Endothelial cell of umbilical vein (primary cell): ENCODE measurements at places on chromosomes 4 and X.

DNA sequence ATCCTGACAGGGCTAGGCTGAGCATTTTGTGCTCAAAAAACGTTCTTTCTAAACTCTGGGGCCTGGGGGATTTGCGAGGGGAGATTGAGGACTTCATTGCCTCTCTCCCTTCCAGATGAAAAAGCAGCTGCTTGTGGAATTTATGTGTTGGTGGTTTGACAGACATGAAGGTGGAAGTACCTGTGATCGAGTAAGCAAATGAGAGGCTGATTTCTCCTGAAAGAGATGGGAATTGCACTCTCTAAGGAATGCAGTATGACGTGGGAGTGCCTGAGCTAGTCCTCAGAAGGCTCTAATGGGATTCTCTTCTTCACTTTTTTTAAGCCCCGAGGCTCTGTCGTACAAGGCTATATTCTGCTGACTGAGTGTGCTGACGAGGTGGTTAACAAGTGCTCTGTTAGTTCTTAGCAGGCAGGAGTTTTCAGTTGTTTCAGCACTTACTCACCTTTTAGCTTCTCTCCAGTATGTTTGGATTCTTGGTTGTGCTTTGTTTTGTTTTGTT, 426.8 kb upstream of the CNKSR2 start:
- H3K36me3 ChIP-seq = no peaks in the 10 kb centered on the region
- no peak overlapping the region for H3K27ac ChIP-seq
- DNase-seq = no peak
- no peaks in the 10 kb centered on the region for H3K4me1 ChIP-seq
- H3K27me3 ChIP-seq = no peaks in the 10 kb centered on the region
- H3K4me3 ChIP-seq = no peak overlapping the region

DNA sequence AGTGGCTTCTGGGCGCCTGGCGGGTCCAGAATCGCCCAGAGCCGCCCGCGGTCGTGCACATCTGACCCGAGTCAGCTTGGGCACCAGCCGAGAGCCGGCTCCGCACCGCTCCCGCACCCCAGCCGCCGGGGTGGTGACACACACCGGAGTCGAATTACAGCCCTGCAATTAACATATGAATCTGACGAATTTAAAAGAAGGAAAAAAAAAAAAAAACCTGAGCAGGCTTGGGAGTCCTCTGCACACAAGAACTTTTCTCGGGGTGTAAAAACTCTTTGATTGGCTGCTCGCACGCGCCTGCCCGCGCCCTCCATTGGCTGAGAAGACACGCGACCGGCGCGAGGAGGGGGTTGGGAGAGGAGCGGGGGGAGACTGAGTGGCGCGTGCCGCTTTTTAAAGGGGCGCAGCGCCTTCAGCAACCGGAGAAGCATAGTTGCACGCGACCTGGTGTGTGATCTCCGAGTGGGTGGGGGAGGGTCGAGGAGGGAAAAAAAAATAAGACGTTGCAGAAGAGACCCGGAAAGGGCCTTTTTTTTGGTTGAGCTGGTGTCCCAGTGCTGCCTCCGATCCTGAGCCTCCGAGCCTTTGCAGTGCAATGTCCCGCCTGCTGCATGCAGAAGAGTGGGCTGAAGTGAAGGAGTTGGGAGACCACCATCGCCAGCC, at the start of gene ATOH1:
ATOH1 (plus strand) TSS at position 422 of the 663 bp plus-strand sequence; CDS start at position 596, 174 bp downstream.
- no peaks in the 10 kb centered on the region for H3K36me3 ChIP-seq
- no peak within 1 kb of the TSS for H3K4me3 ChIP-seq
- H3K27me3 ChIP-seq = peaks cover 80% of the 10 kb centered on the region
- no peak for DNase-seq
- H3K4me1 ChIP-seq = peaks cover 11% of the 10 kb centered on the region

- H3K27ac ChIP-seq = no peak overlapping the region
- no peak for DNase-seq
- no peak overlapping the region for H3K4me3 ChIP-seq
- peaks cover 16% of the 10 kb centered on the region for H3K36me3 ChIP-seq
Measured at GRCh38 chr4:40888933-40889332, 139.2 kb downstream of the NSUN7 start.

GRCh38 chrX:70762285-70762684, 146.2 kb downstream of the TEX11 start:
- H3K27ac ChIP-seq = no peak overlapping the region
- H3K4me1 ChIP-seq = no peaks in the 10 kb centered on the region
- no peaks in the 10 kb centered on the region for H3K27me3 ChIP-seq
- no peaks in the 10 kb centered on the region for H3K36me3 ChIP-seq
- no peak overlapping the region for H3K4me3 ChIP-seq

- DNase-seq = no peak
- H3K4me1 ChIP-seq = peaks cover 3% of the 10 kb centered on the region
- no peaks in the 10 kb centered on the region for H3K27me3 ChIP-seq
Measured at GRCh38 chr4:165308606-165309005, 18.9 kb upstream of the MSMO1 start.

- H3K27ac ChIP-seq = no peak overlapping the region
- no peaks in the 10 kb centered on the region for H3K4me1 ChIP-seq
- no peaks in the 10 kb centered on the region for H3K36me3 ChIP-seq
- no peaks in the 10 kb centered on the region for H3K27me3 ChIP-seq
- DNase-seq = no peak
Measured at GRCh38 chr4:133596459-133596858, 447.4 kb downstream of the PCDH10 start.

- no peaks in the 10 kb centered on the region for H3K36me3 ChIP-seq
- H3K4me3 ChIP-seq = no peak overlapping the region
- peak; percentile 21 for DNase-seq
Measured at GRCh38 chr4:101104312-101105052, 242.8 kb downstream of the PPP3CA start.

GRCh38 chr4:79854856-79855502, 218.1 kb downstream of the ANTXR2 start:
- H3K36me3 ChIP-seq = no peaks in the 10 kb centered on the region
- H3K4me1 ChIP-seq = peaks cover 8% of the 10 kb centered on the region
- no peak overlapping the region for H3K27ac ChIP-seq

DNA sequence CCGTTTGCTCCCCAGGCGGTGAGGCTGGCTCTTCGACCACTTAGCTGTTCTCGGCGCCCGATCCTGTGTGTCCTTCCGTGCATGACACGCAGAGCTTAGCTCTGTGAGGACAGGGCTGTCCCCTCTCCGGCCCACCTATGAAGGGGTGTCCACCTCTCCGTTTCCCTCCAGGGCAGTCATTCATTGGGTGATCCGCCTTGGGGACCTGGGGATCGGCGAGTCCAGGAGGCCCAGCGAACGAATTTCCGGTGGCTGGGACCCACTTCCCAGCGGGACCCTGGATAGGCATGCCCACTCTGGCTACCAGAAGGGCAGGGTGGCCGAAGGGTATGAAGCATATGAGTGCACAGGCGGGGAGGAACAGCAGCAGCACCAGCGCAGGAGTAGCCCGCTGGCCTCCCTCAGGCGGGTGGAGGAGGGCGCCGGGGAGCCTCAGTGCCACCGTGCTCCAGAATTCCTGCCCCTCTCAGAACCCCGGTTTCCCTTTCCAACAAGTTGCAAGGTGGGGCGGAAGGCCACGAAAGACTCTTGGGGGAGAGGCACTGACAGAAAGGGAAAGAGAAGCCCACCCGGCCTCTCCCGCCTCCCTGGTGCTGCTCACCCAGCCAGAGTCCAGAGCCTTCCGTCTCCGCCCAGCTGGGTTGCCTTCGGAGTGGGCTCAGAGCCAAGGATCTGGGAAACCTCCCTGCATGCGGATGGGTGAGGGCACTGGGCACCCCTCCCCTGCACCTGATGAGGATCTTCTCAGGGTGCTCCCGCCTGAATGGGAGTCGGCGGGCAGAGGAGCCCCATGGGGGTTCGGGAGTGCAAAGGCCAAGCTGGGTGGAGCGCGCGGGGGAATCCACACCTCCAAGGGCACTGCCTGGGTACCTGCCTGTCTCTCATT, 8.6 kb downstream of the HMX1 start:
- no peak overlapping the region for H3K27ac ChIP-seq
- peaks cover 89% of the 10 kb centered on the region for H3K27me3 ChIP-seq
- H3K4me1 ChIP-seq = no peaks in the 10 kb centered on the region
- no peaks in the 10 kb centered on the region for H3K36me3 ChIP-seq
- H3K4me3 ChIP-seq = no peak overlapping the region

DNA sequence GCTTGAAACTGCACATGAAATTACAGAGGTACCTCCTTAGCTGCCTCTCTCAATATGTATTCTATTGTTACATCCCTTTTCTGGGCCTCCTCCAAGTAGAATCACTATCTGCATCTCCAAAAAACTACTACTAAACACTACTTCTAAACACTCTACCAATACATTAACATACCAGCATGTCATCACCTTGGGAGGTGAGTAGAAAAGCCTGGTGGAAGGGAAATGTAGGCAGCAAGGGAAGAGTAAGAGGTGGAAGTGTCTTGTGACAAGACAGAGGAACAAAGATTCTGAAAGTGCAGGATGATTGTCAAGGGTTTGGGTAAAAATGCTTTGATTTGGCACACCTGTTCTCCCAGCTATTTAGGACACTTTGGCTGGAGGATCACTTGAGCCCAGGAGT, 3.5 kb downstream of the AFM start:
- no peaks in the 10 kb centered on the region for H3K4me1 ChIP-seq
- H3K4me3 ChIP-seq = no peak overlapping the region
- DNase-seq = no peak

GRCh38 chr4:14149176-14150053, 521.9 kb upstream of the BOD1L1 start:
- no peak overlapping the region for H3K27ac ChIP-seq
- H3K36me3 ChIP-seq = no peaks in the 10 kb centered on the region
- no peaks in the 10 kb centered on the region for H3K4me1 ChIP-seq
- H3K4me3 ChIP-seq = no peak overlapping the region
- peaks cover 2% of the 10 kb centered on the region for H3K27me3 ChIP-seq

- H3K4me1 ChIP-seq = peaks cover 10% of the 10 kb centered on the region
- H3K36me3 ChIP-seq = no peaks in the 10 kb centered on the region
- no peak overlapping the region for H3K4me3 ChIP-seq
- H3K27me3 ChIP-seq = no peaks in the 10 kb centered on the region
Measured at GRCh38 chr4:107721436-107722100, 1.5 kb upstream of the PAPSS1 start.

DNA sequence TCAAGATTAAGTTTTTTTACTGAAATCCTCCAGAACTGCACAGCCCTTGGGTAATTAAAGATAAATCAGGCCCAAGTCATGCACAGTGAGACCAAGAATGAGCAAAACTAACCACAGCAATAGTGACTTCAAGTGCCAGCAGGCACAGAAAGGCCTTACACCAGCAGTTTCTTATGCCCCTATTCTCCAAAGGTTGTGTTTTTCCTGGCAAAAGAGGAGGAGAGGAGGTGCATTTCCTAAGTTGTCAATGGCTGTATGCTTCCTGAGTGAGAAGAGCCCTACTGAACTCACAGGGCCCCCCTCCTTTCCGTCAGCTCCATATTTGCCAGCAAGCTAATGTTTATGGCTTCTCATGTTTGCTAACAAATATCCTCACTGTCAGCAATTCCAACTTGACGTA, 418.7 kb upstream of the INTU start:
- H3K27ac ChIP-seq = no peak overlapping the region
- H3K27me3 ChIP-seq = no peaks in the 10 kb centered on the region
- H3K4me3 ChIP-seq = no peak overlapping the region
- no peaks in the 10 kb centered on the region for H3K4me1 ChIP-seq

- no peak overlapping the region for H3K27ac ChIP-seq
- H3K4me3 ChIP-seq = no peak overlapping the region
- DNase-seq = peak; percentile 73
- no peaks in the 10 kb centered on the region for H3K27me3 ChIP-seq
- no peaks in the 10 kb centered on the region for H3K4me1 ChIP-seq
- no peaks in the 10 kb centered on the region for H3K36me3 ChIP-seq
Measured at GRCh38 chr4:75916091-75916661, 13.9 kb upstream of the PPEF2 start.

DNA sequence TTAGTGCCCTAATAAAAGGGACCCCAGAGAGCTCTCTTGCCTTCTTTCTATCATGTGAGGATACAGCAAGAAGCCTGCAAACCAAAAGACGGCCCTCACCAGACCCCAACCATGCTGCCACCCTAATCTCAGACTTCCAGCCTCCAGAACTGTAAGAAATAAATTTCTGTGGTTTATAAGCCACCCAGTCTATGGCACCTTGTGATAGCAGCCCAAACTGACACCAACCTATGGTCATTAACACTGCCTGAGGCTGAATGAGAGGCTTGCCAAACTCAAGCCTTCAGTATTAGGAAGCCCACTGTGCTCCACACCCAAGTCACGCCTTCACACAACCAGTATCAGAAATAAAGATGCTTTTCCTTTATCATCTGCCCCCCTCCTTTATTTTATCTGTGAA, 127.3 kb upstream of the KLF3 start:
- no peak overlapping the region for H3K27ac ChIP-seq
- DNase-seq = no peak
- H3K4me1 ChIP-seq = no peaks in the 10 kb centered on the region
- no peaks in the 10 kb centered on the region for H3K36me3 ChIP-seq
- H3K27me3 ChIP-seq = no peaks in the 10 kb centered on the region

GRCh38 chrX:150255441-150256296, 107.4 kb upstream of the MAMLD1 start:
- no peaks in the 10 kb centered on the region for H3K36me3 ChIP-seq
- no peak overlapping the region for H3K27ac ChIP-seq
- H3K27me3 ChIP-seq = no peaks in the 10 kb centered on the region
- H3K4me1 ChIP-seq = no peaks in the 10 kb centered on the region

DNA sequence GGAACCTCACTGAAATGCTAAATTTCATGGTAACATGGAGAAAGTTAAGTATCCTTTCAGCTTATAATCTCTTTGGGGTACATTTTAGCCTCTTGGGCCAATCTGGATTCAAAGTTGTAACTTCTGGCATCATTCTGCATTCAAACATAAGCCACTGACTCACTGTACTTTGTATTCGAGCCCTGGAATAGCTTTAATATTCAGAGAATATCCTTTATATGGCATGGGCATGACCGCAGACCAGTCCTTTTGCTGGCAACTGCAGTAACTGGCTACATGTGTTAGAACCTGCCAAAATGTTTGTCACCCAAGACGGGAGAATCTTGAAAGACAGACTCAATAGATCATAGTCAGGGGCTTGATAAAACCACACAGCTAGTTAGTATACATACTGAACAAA, 3.3 kb downstream of the GASK1B start:
- peak overlapping the region; percentile 53 for H3K4me3 ChIP-seq
- peaks cover 5% of the 10 kb centered on the region for H3K36me3 ChIP-seq
- peak overlapping the region; percentile 54 for H3K27ac ChIP-seq
- DNase-seq = peak; percentile 52
- no peaks in the 10 kb centered on the region for H3K27me3 ChIP-seq
- H3K4me1 ChIP-seq = peaks cover 47% of the 10 kb centered on the region
